ENCODE measurements at places on chromosomes 11 and 22.

- DNase-seq, result no peak
These were observed 31.2 kb downstream of the LDLRAD3 start for GRCh38 chr11:35974882-35975589.

GRCh38 chr11:17603056-17603825 is 56.2 kb downstream of the OTOG start:
- no peak for DNase-seq

- no peak for DNase-seq
These were observed 19.5 kb downstream of the ZNF74 start for GRCh38 chr22:20413217-20414058.

GRCh38 chr22:39029227-39029626 is 8.3 kb downstream of the APOBEC3D start:
- DNase-seq, result no peak

GRCh38 chr11:12995188-12995587 is 13.9 kb upstream of the RASSF10 start:
- no peak for DNase-seq

DNA sequence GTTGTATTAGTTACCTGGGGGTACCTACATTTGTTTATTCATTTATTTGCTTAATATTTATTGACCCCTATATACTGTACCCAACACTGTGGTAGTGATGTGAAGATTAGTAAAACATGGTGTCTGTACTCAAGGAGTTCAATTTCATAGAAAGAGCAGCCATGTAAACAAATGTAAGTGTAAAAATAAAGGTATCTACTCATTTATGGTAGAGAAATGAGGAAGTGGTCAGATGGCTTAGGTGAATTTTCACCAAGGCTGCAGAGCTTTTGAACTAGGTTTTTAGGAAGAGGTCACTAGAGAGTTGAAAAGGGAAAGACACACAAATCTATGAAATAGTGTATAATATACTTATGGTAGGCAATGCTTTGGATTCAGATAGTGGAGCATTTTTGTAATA is 11.1 kb downstream of the CTR9 start:
- no peak for DNase-seq

DNA sequence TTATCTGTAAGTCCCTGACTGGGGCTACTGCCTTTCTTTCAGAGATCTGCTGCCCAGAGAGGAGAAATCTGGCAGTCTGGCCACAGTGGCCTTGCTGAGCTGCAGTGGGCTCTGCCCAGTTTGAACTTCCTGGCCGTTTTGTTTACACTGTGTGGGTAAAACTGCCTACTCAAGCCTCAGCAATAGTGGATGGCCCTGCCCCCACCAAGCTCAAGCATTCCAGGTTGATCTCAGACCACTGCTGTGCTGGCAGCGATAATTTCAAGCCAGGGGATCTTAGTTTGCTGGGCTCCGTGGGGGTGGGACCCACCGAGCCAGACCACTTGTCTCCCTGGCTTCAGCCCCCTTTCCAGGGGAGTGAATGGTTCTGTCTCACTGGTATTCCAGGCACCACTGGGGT is 117.5 kb downstream of the TRPC6 start:
- no peak for DNase-seq

DNA sequence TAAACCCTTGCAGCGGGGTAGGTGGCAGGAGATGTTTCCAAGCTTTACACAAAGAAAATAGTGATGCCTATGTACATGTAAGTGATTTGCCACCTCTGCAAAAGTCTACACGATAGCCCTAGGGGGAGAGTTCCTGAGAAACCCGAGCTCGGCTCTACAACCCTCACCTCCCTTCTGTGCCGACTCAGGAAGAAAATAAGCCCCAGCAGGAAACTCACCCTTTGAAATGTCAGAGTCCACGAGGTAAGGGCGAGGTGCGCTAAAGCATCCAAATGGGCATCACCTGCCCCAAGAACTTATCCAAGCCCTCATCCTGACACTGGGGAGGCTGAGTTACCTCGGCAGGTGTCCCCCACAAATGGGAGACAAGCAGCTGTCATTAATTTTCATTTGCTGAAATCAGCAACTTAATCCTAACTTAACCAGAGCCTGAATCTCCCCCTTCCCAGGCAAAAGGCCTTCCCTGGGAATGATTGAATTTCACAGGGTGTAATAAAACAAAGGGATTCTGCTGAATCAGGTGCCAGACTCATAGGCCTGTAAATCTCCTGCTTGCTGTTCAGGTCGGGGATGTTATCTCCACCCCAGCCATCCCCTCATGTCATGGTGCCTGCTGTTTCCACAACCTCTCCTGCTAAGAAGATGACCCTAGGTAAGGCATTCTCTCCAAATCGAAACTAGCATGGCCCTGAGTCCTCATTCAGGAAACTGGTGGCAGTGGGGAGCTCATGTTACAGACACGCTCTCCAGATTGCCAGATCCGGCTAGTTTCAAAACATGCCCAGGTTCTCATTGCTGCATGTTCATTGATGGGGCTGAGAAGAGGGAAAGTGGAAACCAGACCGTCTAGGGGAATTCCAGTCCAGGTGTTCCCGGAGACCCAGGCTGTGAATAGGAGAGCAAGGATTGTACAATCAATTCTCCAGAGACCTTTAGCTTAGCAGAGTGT is 105.3 kb upstream of the KIRREL3 start:
- DNase-seq, result no peak

DNA sequence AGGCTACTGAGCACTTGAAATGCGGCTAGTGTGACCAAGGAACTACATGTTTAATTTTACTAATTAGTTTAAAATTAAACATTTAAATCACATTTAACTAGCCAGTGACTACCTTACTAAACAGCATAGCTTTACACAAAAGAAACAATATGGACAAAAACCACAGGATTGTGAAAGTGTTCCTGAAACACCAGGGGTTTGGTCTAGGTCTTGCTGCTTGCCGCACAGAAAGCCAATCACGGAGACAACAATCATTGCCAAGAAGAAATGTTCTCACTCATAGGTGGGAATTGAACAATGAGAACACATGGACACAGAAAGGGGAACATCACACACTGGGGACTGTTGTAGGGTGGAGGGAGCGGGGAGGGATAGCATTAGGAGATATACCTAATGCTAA is 309.5 kb downstream of the C11orf87 start:
- DNase-seq, result no peak

- DNase-seq, result no peak
These were observed 3.3 kb downstream of the SELENOM start for GRCh38 chr22:31103899-31104694.

DNA sequence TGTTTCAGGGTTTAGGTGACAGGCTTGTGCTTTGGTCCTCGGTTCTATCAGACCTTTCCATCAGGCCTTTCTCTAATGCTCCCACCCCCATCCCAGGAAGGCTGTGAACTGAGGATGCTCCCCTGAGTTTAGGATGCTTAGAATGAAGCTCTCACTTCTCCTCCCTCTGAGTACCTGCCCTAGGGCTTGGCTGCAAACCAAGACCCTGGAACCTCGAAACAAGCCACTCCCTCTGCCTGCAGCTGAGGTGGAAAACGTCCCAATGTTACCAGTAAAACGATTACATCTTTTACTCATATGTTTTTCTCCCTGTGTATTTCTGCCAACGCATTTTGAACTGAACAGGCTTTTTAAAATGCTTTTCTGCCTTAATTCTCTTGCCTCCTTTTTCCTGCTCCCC is 54.5 kb upstream of the BMAL1 start:
- DNase-seq, result no peak

- no peak for DNase-seq
These were observed 88.4 kb downstream of the TRAF6 start for GRCh38 chr11:36421546-36422155.

DNA sequence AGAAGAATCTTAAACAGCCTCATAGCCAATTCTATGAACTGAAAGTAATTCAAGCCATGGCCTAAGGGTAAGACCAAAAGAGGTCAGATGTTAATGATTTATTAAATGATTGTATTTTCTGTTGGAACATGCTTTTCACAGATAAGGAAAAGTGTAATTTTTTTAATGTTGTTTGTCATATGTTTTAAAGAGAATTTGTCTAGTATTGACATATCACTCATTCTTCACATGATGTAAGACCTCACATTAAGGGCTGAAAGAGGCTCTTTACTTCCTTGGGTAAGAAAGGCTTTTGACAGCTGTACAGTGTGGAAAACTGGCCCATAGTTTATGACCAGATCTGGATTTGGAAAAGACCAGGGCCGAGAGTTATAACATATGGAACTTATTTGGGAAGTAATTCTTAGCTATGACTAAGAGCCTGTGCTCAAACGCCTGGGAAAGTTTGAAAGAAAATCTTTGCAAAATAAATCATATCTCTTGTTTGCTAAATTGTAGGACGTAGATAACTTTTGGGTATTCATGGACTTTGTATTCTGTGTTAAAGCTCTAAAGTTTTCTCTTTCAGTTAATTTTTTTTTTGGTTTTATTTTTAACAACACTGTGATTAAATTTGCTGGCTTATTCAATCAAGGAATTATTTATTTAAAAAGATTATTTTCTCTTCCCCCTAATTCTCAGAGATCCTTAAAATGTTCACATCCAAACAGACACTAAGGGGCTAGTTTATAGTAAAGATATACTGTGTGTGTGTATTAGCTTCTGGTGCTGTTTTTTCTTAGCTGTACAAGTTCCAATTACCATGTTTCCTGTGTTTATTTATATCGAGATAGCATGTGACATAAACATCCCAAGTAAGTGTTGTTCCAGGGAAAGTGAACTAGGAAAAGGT is 162.2 kb downstream of the ARHGAP42 start:
- DNase-seq, result no peak

- DNase-seq, result no peak
These were observed 638 bp downstream of the NRGN start for GRCh38 chr11:124740277-124740882.

DNA sequence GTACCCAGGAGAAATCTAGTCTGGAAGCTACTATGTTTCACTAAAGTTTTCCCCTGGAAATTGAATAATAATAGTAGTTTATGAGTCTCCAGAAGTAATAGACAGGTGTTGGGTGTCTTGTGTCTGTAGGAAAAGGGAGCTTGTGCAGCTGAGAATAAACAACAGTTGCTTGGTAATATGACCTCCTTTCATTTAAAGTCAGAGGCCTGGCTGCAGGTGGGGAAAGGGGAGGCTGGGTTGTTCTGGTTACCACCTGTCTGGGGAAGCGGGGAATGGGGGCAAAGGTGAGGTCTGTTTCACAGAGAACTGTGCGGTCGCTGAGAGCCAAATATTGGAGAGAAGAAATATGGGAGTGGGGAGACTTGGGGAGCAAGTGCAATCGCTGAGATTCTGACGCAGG is 3.3 kb upstream of the GRAMD1B start:
- DNase-seq, result no peak

DNA sequence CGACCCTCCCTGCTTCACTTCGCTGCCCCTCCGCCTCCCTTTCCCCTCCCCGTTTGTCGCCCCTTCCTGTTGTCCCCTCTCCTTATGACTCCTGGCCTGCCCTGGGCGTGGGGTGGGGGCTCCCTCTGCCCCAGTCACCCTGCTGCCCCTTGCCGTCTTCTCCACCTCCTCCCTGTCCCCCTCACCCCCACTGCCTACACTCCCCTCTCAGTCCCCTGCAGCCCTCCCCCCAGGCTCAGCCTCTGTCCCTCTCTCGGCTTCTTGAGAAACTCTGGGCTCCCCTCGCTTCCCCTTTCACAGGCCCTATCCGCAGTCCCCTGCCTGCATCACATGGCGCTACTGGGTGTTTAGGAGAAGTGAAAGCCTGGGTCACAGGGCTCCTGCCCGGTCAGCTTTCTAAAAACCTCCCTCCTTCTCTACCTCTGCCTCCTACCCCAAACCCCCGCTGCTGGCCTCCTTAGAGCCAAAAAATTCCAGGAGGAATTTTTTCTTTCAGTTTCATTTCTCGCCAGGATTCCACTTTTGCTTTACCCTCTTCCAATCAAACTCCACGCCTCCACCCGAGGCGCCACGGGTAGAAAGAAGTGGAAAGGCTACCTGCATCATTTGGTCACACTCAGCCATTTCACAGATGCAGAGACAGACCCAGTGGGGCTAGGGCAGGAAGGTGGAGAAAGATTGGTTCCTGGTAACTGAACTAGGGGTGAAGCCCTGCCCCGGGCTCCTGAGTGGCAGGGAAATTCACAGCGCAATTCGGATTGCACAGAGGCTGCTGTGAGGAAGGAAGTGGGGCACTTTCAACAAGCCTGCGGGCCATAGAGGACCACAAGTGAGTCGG is at the start of gene SLC15A3:
SLC15A3 (minus strand) TSS at position 273 of the 838 bp plus-strand sequence. CDS start 625 bp downstream, outside the sequence.
- no peak for DNase-seq

GRCh38 chr11:60370252-60370810 is 8.0 kb upstream of the MS4A7 start:
- DNase-seq, result no peak

GRCh38 chr11:100715165-100715761 is 28.2 kb downstream of the ARHGAP42 start:
- DNase-seq, result no peak

GRCh38 chr11:90242894-90243416 is 20.1 kb upstream of the CHORDC1 start:
- no peak for DNase-seq

DNA sequence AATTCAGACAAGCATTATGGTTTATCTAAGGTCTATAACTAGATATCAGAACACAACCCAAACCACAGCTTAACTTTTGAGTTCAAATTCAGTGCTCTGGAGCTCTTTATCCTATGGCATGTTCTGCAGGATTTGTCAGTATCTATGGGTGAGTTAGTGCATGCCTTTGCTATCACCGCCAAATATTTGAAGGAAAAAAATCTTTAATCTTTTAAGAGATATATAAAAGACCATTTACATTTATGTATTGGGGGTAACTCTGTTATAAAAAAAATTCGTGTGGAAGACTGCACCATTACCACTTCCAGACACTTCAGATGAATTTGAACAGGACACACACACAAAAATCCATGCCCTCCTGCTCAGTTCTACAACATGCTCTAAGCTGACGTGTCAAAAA is 313.5 kb upstream of the CHORDC1 start:
- no peak for DNase-seq

GRCh38 chr11:65390099-65390941 is 3.9 kb downstream of the FRMD8 start:
- DNase-seq, result no peak

DNA sequence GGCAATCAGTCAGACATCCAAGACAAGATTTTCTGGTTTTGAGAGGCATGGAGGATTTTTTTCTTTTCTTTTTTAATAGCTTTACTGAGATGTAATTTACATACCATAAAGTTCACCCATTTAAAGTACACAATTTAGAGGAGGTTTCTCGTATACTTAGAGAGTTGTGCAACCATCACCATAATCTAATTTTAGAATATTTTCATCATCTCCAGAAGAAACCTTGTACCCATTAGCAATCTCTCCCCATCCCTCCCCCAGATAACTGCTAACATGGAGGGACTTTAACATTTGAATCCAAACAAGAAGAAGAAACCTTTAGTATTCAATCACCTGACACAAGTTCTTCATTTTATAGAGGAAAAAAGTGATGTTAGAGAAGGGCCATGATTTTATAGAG is 83.6 kb downstream of the CLPB start:
- DNase-seq, result no peak

- peak; percentile 61 for DNase-seq
These were observed 33.8 kb upstream of the SPON1 start for GRCh38 chr11:13928566-13929251.

DNA sequence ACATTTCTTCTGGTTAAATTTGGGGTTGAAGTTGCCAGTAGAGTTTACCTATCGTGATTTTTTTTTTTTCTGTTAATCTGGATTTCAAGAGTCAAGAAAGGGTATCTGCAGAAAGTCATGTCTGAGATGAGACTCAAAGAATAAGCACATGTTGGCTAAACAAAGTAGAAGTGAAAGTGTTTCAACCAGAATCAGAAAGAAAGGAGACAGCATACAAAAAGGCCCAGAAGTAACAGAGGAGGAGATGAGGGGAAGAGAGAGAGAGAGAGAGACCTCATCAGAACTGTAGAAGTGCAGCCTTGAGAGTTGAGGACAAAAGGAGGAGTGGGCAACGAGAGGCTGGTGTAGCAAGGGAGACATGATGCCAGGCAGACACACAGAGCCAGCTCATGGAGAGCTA is 54.9 kb downstream of the SVIP start:
- no peak for DNase-seq

- DNase-seq, result no peak
These were observed 82.7 kb downstream of the THAP12 start for GRCh38 chr11:76298255-76298654.

All from non-pigmented ciliary epithelial cell (primary cell).